ENCODE measurements at places on chromosomes 6 and 20.
A peak's percentile ranks its signal among the peaks of the same experiment; 100 is the strongest.

- DNase-seq: no peak
These were observed 135.6 kb downstream of the UNC5CL start for GRCh38 chr6:40903456-40903855.

GRCh38 chr20:16664020-16664419 is 65.8 kb upstream of the SNRPB2 start:
- no peak for DNase-seq

GRCh38 chr6:6721606-6722005 is 133.1 kb downstream of the LY86 start:
- no peak for DNase-seq

GRCh38 chr6:93678841-93679454 is 259.6 kb upstream of the EPHA7 start:
- DNase-seq: no peak

GRCh38 chr6:138600726-138601125 is 101.4 kb upstream of the NHSL1 start:
- no peak for DNase-seq

GRCh38 chr6:14126191-14126590 is 8.6 kb downstream of the CD83 start:
- DNase-seq: no peak

DNA sequence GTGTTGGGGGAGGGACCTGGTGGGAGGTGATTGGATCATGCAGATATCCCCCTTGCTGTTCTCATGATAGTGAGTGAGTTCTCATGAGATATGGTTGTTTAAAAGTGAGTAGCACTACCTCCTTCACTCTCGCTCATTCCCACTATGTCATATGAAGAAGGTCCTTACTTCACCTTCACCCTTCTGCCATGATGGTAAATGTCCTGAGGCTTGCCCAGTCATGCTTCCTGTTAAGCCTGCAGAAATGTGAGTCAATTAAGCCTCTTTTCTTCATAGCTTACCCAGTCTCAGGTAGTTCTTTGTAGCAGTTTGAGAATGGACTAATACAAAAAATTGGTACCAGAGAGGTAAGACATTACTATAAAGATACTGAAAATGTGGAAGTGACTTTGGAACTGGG is 425.9 kb downstream of the HTR1B start:
- DNase-seq: no peak

DNA sequence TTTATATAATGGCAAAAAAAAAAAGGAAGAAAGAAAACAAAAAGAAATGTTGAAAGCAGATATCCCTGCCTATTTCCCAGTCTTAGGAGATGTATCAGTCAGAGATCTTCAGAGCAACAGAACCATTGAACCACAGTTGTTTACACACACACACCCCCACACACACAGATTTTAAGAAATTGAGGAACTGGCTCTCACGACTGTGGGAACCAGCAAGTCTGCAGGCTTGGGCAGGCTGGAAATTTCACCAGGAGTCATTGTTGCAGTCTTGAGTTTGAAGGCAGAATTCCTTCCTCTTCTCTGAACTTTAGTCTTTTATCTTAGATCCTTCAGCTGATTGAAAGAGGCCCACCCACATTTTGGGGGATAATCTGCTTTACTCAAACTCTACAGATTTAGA is 380.9 kb downstream of the CDKAL1 start:
- no peak for DNase-seq

GRCh38 chr6:45946352-45946751 is 69.3 kb downstream of the CLIC5 start:
- no peak for DNase-seq

- no peak for DNase-seq
These were observed 60.3 kb downstream of the BMP6 start for GRCh38 chr6:7786214-7786661.

DNA sequence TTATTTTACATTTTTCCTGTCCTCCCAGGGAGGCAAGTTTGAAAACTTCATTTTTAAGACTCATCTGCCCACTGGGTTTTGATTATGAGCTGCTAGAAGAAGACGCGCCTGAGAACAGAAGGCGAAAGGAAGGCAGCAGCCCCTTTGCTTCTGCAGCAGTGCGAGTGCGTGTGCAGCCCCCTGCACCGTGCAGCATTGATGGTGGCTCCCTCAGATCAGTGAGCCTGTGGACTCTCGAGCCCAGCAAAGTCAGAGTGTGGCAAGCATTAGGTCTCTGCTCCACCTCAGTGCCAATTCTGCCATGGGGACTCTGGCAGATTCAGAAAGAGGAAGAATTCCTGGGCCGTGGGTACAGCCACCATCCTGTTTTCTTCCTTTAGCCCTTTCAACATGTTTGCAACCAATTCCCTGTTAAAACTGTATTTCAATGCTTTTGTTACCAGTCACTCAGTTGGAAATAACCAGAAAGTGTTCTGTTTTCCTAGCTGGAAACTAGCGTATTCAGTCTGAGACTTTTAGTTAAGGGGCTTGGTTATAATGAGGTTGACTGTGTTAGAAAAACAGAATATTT is 134.8 kb upstream of the OGFRL1 start:
- DNase-seq: no peak

DNA sequence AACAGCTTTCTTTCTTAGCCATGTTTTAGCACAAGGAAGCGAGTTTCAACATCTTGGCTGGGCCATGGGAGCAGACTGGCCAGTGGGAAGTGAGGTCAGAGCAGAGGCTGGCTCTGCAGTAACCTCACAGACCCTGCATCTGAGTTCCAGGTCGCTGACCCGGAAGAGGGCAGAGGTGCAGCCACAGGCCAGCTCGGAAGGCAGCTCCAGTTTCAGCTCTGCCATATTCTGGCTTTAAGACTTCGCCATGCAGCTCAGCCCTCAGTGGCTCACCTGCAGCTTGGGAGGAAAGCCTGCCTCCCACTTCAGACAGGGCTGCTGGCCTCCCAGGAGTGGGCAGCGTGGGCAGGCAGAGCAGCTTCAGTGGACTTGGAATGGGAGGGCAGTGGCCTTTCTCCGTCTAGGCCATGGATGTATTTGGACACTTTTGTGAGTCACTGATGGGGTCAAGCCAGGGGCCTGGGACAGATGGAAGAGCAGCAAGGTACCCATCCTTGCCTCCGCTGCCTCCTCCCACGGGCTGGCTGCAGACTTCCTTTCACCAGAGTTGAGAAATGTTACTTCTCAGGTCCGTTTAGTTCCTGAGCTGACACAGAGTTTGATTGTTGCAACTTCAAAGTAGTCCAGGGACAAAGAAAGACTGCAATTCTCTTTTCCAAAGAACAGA is 18.5 kb downstream of the CST8 start:
- DNase-seq: no peak

DNA sequence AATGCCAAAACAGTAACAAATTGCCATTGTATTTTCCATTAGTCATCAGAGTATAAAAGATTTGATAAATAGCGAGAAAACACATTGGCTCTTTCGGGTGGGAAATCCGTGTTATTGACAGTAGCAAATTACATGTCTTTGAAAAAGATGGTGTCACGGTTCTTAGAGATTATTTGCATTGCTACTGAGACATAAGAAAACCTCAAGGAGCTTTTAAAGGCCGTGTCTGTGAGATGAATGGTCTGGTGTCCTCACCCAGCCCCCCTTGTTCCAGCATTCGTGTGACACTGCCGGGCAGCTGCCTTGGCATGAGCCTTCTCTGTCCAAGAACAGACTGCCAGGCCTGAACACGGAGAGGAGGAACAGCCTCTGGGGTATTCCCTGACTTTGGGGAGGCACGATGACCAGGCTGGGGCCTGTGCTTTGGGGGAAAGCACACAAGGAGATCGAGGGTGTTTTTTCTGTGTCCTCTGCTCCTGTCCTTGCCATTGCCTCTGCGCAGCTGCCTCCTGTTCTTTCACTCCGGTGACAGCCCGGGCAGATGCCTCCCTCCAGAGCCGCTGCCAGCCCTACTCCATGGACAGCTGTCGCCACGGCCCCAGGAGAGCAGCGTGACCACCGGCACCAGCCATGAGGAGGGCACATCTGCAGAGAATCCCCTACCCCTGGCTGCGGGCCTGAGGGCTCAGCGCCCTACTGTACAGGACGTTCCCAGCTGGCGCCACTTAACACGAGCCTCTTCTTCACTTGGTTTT is 167.7 kb upstream of the CDYL start:
- no peak for DNase-seq

- DNase-seq: no peak
These were observed 175.7 kb downstream of the LINC00237 start for GRCh38 chr20:20930500-20930899.

DNA sequence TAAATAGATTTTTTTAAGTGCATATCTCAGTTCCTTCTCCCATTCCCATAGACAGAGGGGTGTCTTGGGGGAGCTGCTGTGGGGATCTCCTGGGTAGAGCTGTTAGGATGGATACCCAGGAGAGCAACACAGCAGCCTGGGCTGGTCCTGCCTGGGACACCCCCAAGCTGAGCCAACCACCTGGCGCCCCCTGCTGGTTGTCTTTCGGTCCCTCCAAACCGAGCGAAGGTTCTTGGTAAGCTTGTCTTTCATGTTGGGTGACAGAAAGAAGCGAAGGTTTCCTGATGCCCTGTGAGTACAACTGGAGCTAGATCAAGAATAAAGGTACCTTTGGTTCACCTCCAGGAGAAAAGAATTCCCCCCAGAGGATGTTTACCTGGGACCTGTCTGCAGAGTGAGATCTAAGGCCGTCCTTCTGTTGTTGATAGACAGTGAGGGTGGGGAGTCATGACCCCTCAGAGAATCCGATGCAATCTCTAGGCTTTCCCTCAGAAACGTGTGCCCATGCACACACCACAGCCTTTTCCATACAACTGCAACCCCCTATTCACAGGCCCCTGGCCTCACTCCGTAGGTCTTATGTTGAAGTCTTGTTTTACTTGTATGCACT is 50.8 kb downstream of the SNX9 start:
- DNase-seq: peak; percentile 87

GRCh38 chr6:150549674-150550101 is 50.0 kb upstream of the PLEKHG1 start:
- DNase-seq: no peak

DNA sequence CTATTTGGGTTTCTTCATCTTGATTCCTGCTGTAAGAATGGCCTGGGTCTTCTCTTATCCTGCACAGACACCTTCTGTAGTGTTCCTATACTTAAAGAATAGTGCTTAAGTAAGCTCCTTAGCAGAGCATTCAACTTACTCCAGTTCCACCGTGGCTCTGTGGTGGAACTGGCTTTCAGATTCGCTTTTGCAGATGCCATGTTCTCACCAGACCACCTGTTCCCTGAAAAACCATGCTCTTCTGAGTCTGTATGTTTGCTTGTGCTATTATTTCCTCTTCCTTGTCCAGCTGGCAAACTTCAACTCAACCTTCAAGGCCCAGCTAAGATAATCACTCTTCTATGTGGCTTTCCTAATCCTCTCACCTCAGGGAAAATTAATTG is 4.9 kb downstream of the ELMO2 start:
- DNase-seq: no peak

GRCh38 chr20:57934007-57934805 is 224.4 kb upstream of the PMEPA1 start:
- no peak for DNase-seq

DNA sequence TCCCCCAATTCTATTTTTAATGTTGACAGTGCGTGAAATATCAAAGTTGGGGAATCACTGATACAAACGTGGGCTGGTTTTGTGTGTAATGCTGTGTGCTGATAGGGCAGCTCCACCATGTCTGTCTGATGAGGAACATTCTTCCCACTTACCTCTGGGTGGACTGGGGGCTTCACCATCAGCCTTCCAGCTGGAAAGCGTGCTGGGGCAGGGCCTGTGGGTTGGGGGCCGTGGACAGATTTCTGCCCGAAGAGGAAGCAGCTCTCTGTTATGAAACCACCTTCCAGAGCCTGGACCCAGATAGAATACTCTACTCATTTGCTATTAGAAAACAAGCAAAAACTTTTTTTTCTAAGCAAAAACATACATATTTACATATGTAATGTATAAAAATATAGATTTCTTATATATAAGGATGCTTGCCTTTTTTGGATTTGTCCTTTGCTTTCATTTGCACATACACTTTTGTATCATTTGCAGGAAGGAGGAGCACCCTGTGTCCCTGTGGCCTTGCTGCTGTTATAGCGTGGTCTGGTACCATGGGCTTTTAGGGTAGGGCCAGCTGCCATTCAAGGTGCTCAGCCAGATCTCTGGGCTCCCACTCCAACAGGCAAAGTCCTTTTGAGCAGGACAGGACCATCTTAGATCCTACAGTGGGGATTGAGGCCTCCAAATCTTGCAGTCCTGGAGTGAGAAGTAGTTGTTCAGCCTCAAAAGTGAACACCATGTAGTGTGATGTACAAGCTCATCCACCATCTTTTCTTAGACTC is 48.1 kb downstream of the DUSP22 start:
- no peak for DNase-seq

DNA sequence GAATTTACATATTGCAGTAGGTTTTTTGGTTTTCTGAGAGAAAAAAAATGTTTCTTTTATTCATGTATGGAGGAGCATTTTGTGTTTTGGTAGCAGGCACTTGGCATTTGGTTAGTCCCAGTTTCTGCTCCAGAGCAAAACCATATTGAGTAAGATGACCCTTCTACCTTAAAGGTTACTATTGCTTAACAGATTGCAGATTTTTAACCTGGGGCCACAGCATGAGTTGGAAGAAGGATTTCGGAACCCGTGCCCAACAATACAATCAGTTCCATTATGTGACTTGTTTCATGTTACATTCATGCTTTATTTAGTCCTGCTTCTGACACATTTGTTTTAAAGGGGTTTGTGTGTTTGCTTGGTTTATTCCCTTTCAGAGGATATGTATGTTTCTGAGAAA is 496.3 kb downstream of the TFAP2B start:
- no peak for DNase-seq

All from Right ventricle myocardium inferior (tissue), 1 donor.